ENCODE measurements at places on chromosomes 6 and 20. TPM values are rescaled to one million over a fixed set of nuclear protein-coding genes. Genes with fewer than 3 reads are reported as not detected.

Gene ULBP3
- total RNA-seq = 12.5 TPM

Gene HLA-DRB5
- not detected for total RNA-seq

Gene ARHGAP40
- total RNA-seq = 0.87 TPM

Gene HLA-DQA1
- not detected for total RNA-seq

Gene SIRPD
- total RNA-seq = not detected

Gene PDE10A
- 6.1 TPM for total RNA-seq

Gene HMGCLL1
- total RNA-seq = not detected

Gene FAM209B
- total RNA-seq = not detected

Gene DEFB112
- not detected for total RNA-seq

Gene BPI
- not detected for total RNA-seq

Gene GRM4
- total RNA-seq = not detected

Gene PRR18
- total RNA-seq = not detected

Gene MCHR2
- total RNA-seq = not detected

Gene VSTM2L
- total RNA-seq = 1.8 TPM

Gene RAMACL
- 0.20 TPM for total RNA-seq

Gene SLCO4A1
- total RNA-seq = 10.4 TPM

Gene SLC13A3
- total RNA-seq = not detected

Gene DST
- total RNA-seq = 84.3 TPM

Gene MUC21
- total RNA-seq = not detected

Gene HUS1B
- total RNA-seq = 1.2 TPM

Gene PNRC1
- 44.6 TPM for total RNA-seq

Gene CTCFL
- not detected for total RNA-seq

Gene FNDC1
- total RNA-seq = not detected

Gene KIAA0408
- total RNA-seq = not detected

Gene BPIFB2
- not detected for total RNA-seq

Gene C6orf58
- total RNA-seq = not detected

Gene TRDN
- not detected for total RNA-seq

Gene NKAPL
- 1.3 TPM for total RNA-seq

Gene RAD21L1
- not detected for total RNA-seq

Gene SRSF3
- total RNA-seq = 194 TPM

Gene UQCC2
- 41.0 TPM for total RNA-seq

Gene OR2J3
- not detected for total RNA-seq

Gene CDH26
- total RNA-seq = not detected

Gene IMPG1
- total RNA-seq = not detected

Gene CASS4
- not detected for total RNA-seq

Gene NEDD9
- total RNA-seq = 116 TPM

Gene RIPOR3
- not detected for total RNA-seq

Gene PRRC2A
- total RNA-seq = 95.7 TPM

Gene TNFRSF21
- 34.2 TPM for total RNA-seq

Gene HEY2
- total RNA-seq = 0.40 TPM

Gene ZBTB46
- 2.9 TPM for total RNA-seq

Gene SEL1L2
- not detected for total RNA-seq

Gene RAB44
- total RNA-seq = 0.07 TPM

Gene MATN4
- total RNA-seq = 0.20 TPM
